GM23248 (cell line): ENCODE measurements at places on chromosomes 13 and 19.
A peak's percentile ranks its signal among the peaks of the same experiment; 100 is the strongest.

DNA sequence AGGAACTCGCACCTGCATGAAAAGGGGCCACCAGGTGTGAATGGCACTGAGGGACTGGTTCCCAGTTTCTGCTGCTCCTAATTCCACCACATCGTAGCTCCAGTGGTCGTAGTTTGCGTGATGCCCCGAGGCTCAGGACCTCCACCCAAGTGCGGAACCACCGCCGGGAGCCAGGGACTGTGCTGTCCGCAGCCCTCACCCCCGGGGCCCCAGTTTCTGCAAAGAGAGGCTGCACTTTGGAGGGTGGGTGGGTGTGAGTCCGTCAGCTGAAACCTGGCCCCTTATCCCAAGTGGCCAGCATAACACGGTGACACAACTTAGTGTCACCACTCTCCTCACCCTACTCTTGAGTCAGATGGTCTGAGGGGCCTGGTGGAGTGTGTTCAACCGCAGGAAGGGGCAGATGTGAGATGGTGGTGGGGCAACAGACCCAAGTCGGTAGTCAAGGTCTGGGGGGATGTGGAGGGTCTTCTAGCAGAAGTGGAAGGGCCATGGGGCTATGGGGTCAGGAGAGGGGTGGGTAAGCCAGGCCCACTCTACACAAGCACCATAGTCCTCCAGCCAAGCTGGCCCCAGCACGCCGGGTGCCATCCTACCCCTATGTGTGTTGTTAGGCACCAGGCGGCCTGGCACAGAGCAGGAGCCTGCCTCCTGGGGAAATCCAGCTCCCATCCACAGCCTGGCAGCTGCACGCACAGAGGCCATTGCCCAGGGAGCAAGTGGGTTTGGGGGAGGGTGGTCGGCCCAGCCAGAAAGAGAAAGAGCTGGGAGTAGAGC is 1301.6 kb downstream of the UQCRFS1 start:
- DNase-seq = no peak

DNA sequence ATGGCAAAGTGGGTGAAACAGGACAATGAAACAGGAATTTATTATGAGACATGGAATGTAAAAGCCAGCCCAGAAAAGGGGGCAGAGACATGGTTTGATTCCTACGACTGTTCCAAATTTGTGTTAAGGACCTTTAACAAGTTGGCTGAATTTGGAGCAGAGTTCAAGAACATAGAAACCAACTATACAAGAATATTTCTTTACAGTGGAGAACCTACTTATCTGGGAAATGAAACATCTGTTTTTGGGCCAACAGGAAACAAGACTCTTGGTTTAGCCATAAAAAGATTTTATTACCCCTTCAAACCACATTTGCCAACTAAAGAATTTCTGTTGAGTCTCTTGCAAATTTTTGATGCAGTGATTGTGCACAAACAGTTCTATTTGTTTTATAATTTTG is 8.6 kb downstream of the CLN5 start:
- DNase-seq = peak; percentile 25

- DNase-seq = no peak
Measured at GRCh38 chr13:113783966-113784644, 25.1 kb downstream of the TMEM255B start.

DNA sequence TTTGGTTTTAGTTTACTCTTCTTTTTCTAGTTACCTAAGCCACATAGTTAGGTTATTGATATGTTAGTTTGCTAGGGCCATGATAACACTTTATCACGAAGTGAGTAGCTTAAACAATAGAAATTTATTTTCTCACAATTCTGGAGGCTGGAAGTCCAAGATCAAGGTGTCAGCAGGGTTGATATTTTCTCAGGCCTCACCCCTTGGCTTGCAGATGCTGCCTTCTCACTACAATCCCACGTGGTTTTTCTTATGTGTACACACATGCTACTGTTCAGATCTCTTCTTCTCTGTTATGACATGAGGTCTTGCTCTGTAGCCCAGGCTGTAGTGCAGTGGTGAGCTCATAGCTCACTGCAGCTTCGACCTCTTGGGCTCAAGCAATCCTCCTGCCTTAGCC is 7.8 kb upstream of the URI1 start:
- DNase-seq = no peak

DNA sequence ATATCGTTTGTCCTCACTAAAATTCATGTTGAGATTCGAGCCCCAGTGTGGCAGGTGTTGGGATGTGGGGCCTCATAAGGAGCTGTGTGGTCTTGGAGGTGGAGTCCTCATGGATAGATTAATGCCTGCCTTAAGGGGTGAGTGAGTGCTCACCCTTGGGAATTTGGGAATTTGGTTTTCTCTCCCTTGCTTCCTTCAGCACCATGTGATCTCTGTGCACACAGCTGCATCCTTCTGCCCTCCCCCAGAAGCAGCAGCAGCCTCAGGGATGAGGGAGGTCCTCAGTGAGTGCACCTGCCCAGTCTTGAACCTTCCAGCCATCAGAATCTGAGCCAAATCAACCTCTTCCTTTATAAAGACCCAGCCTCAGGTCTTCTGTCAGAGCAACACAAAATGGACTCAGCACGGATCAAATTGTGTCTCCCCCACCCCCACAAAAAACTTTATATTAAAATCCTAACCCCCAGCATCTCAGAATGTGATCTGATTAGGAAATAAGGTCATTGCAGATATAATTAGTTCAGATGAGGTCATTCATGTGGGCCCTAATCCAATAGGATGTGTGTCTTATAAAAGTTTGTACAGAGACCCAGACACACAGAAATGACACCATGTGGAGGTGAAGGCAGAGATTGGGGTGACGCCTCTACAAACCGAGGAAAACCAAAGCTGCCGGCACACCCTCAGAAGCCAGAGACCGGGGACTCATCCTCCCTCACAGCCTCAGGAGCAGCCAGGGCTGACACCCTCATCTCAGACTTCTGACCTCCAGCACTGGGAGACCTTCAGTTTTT is 12.9 kb downstream of the CYTH2 start:
- DNase-seq = peak; percentile 76

DNA sequence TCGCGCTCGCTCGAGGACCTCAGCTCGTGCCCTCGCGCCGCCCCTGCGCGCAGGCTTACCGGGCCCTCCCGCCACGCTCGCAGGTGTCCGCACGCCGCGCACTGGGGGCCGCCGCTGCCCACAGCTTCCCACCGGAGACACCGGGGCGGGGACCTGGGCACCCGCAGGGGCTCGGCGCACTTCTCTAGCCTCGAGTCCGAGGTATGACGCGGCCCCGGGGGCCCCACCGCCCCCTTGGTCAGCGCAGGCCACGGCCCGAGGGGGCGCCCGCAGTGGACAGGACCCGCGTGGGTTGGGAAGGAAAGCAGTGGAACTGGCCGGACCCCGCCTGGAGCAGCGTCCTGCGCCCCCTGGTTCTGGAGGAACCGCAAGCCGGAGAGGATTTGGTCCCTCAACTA is 2.1 kb upstream of the GRWD1 start:
- no peak for DNase-seq

GRCh38 chr13:33583398-33583797 is 234.6 kb upstream of the RFC3 start:
- DNase-seq = no peak

DNA sequence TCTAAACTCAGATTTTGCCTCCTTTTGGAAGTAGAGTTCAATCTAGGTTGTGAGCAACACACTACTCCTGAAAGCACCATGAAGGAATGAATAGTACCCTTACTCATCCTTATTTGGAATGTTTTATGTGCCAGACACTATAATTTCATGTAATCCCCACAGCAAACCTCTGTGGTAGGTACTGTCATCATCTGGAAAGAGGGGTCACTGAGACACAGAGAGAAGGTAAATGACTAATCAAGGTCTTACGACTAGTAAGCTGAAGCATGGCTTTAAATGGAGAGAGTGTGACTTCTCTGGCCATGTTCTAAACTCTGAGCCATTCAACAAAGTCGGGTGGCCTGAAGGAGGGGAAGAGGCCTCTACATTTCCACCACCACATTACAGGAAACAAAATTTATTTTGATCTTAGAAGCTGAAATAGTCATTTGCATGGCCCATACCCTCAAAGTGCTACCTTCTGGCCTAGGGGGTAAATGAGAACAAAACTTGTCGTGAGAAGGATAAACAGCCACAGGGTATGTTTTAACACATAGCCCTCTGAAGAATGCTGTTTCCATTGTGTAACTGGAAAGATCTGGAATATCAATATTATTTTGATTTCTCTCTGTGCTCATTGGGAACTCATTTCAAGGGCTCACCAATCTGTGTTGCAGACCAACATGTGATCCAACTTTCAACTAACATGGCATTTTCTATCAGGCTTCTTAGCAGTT is 180.8 kb upstream of the RFC3 start:
- peak; percentile 51 for DNase-seq

DNA sequence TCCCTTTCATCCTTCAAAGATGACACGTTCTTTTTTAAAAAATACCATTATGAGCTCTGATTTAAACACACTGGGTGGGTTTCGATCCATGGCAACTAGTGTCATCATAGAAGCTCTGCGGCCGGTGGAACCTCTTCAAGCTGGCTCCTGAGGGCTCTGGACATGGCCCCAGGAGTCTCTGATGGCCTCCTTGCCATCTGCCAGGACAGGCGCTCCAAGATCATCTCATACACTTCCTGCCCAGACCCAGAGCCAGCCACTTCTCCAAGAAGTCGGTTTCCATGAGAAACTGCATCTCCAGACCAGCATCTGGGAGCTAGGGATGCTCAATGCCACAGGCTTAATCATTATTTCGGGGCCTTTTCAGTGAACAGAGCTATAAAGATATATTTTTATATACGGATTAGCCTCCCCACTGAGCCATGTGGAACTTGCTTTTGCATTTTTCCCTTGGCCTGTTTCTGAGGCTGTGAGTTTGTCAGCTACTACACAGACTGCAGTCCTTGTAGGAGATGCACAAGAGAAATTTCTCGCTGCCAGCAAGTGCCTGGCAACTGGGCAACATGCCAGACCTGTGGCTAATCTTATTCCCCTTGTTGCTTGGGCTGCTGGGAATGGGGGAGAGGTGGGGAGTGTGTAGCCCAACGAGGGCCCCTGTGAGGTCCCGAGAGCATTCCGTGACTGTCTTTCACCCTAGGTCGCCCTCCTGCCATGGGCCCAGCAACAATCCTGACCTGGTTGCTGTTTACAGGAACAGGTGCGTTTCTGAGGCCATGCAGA is 15.9 kb downstream of the SUGP1 start:
- no peak for DNase-seq

DNA sequence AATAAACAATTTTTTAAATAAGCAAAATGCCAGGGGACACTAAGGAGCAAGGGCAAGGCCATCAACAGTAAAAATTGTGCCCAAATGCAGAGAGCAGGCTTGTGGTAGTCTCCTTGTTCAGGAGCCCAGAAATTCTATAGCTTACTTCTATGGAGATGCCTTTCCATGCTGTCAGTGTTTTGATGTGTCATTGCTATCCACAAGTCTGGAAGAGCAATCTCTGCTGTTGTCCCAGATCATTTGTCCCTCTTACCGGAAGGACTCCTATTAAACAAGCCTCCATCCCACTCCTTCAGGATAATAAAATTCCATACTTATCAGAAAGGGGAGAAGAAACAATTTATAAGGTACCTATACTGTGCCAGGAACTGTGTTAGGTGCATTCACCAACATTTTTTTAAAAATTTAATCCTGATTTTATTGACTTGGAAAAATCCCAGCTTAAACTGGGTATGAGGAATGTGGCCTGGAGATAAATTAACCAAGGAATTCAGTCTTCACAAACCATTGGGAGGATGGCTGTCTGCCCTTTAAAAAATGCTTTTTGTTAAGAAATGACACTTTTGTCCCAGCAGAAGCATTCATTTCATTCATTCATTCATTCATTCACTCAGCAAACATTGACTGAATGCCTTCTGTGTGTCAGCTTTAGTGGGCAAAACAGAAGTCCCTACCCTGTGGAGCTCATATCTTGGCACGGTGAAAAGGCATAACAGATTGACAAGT is 26.8 kb upstream of the CYSLTR2 start:
- no peak for DNase-seq
